ENCODE measurements at places on chromosomes 3 and 15.

- DNase-seq = no peak
Observed at GRCh38 chr15:55407498-55408011, 604 bp downstream of the CCPG1 start.

DNA sequence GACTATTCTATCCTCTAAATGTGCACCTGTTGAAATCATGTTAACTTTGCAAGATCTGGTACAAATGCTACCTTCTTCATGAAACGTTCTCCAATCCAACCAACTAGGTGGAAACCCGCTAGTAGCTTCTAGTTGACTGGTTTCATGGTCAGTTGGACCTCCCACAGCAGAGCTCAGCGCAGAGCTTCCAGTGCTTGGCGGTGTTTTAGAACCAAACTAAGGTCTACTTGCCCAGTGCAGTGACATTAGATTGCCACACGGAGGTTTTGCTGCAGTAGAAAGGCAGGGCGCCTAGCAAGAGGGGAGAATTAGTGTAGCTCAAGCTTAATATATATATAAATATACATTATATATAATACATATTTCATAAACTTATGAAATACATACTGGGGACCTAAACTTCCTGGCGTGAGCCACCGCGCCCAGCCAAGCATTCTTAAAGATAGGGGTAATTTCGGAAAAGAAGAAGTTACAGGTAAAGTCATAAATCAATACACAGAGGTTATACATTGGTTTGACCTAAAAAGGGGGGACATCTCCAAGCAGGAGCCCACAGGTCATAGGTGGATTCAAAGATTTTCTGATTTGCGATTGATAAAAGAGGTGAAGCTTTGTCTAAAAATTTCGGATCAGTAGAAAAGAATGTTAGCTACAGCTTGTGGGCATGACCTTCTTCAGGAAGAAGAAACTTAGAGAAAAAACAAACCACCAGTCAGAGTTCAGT is 2.1 kb upstream of the OXSR1 start:
- no peak for DNase-seq

- no peak for DNase-seq
Observed at GRCh38 chr3:43233062-43233461, 53.3 kb upstream of the SNRK start.

- DNase-seq = no peak
Observed at GRCh38 chr15:78301326-78301725, 1.9 kb upstream of the SKIC8 start.

- DNase-seq = no peak
Observed at GRCh38 chr3:164459521-164460151, 618.7 kb downstream of the SI start.

- no peak for DNase-seq
Observed at GRCh38 chr3:9100513-9100894, 137.2 kb upstream of the RAD18 start.

GRCh38 chr3:138476526-138476925 is 42.1 kb downstream of the ESYT3 start:
- DNase-seq = no peak

DNA sequence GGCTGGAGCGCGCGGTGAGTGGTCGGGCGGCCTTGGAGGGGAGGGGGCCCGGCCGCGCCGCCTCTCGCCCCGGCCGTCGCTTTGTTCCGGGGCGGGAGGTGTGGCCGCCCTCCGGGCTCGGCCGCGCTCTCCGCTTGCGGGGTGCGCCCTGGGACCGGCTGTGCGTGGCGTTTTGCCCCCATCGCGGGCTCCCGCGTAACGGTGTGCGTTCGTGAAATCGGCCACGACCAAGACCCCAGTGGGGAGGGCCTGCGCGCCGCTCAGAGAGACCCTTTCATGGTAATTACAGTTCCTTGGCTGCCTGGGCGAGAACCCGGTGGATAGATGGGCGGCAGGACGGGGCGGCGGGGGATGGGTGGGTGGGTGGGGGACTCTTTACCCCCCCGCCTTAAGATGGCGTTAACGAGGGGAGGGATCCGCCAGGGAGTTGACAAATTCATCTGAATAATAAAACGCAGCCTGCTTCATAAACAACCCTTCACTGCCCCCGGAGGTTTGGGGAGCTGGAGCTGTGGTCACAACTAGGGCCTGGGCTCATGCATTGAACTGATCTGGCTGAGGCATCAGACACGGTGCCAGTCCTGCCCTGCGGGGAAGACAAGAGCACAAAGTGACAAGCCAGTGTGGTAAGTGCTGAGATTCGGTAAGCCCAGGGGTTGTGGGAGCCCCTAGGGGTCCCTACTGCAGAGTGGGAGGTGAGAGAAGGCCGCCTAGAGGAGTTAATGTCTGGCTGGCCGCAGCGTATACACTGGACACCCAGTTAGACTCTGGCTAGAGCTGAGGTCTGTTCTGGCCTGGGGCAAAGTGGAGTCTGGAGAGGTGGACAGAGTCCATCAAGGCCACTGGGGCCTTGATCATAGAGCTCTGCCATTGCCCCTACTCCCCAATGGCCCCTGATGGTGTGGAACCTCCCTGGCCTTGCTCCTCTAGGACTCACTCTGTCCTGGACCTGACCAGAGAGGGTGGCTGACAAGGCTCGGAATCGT is 668 bp downstream of the MRAS start:
- DNase-seq = no peak

DNA sequence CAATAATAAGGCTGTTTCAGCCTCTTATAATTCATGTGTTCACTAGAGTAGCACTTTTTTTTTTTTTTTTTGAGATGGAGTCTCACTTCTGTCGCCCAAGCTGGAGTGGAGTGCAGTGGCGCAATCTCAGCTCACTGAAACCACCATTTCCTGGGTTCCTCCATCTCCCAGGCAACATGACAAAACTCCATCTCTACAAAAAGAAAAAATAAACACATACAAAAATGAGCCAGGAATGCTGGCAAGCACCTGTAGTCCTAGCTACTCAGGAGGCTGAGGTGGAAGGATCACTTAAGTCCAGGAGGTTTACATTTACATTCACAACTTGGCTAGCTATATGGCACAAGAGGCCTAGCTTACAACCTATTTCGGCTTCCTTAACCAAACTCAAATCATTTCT is 6.8 kb downstream of the USP4 start:
- DNase-seq = no peak

GRCh38 chr3:78666470-78666800 is 1101.4 kb downstream of the ROBO1 start:
- no peak for DNase-seq

DNA sequence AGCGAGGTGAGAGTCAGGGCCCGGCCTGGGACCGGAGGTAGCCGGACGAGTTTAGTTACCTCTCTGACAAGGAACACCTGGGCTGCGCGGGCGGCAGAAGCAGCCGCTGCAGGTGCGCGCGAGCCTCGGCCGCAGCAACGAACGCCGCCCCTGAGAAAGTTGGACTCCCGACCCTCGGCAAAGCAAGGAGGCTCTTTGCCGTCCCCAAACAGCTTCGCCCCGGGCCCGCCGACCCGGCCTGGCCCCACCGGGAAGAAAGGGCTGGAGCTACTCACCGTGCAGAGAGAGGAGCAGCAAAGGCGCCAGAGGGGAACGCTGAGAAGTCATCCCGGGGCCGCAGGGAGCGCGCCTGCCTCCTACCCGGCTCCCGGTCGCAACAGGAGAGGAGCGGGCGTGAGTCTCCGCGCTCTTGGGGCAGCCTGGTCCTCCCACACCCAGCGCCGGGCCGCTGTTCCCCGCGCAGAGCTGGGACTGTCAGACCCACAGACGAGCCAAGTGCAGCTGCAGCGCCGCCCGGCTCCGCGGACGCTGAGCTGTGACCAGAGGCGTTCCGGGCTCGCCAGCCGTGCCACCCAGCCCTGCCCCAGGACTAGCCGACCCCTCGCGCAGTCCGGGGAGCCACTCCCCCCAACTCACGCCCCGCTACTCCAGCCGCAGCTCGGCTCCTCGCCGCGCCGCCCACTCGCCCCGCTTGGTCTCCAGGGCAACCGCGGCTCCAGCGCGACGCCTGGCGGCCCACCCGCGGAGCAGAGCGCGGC is at the start of gene IGSF11:
Gene IGSF11 (minus strand): TSS at position 591 of the 758 bp plus-strand sequence. CDS start 264 bp downstream, at position 327.
- DNase-seq = peak; percentile 50

DNA sequence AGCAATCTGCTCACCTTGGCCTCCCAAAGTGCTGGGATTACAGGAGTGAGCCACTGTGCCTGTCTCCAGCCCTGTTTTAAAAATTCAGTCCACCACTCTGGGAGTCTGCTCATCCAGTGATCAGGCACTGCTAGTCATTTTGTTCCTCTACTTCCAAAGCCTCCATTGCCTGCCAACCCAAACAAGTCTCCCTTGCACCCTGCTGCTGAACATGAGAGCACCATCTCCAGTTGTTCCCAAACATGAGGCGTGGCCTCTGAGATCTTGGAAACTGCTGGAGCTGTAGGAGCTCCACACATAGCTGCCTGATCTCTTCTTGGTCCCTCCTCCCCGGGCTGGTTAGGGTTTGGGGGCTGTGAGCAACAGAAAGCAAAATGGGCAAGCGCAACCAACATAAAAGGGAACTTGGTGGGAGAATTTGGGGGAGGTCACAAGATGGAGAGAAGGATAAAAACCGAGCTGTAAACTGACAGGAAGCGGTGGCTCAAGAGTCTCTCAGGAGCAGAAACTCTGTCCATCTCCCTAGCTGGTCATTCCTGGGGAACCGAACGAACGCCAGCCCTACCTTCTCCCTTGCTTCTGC is 49.6 kb upstream of the TLE3 start:
- no peak for DNase-seq

- DNase-seq = no peak
Observed at GRCh38 chr3:70740071-70740470, 427.6 kb upstream of the MDFIC2 start.

DNA sequence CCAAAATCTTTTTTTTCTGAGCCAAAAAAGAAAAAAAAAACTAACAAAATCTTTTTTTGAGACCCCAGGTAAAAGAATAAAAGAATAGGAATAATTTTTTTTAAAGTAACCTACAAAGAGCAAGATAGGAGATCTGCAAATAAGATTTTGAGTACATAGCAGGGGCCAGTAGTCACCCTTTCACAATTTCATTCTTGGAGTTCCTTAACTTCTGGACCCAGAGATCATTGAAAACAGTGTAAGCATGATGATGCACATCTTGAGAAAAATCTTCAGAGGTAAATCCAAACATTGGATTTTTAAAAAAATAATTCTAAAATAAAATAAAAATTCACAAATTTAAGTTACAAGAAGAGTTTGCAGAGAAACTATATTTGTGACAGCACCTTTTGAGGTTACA is 18.8 kb downstream of the TFRC start:
- no peak for DNase-seq

- no peak for DNase-seq
Observed at GRCh38 chr3:56157693-56158362, 310.4 kb downstream of the ERC2 start.

DNA sequence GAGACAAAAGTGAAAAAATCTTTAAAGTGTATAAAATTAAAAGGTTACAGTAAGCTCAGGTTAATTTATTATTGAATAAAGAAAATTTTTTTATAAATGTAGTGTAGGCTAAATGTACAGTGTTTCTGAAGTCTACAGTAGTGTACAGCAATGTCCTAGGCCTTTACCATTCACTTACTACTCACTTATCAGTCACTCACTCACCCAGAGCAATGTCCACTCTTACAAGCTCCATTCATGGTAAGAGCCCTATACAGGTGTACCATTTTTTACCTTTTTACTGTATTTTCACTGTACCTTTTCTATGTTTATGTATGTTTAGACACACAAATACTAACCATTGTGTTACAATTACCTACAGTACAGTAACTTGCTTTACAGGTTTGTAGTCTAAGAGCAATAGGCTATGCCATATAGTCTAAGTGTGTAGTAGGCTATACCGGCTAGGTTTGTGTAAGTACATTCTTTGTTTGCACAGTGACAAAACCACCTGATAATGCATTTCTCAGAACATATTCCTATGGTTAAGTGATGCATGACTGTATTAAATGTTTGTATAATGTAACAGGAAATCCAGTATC is 38.1 kb upstream of the NECTIN3 start:
- no peak for DNase-seq

DNA sequence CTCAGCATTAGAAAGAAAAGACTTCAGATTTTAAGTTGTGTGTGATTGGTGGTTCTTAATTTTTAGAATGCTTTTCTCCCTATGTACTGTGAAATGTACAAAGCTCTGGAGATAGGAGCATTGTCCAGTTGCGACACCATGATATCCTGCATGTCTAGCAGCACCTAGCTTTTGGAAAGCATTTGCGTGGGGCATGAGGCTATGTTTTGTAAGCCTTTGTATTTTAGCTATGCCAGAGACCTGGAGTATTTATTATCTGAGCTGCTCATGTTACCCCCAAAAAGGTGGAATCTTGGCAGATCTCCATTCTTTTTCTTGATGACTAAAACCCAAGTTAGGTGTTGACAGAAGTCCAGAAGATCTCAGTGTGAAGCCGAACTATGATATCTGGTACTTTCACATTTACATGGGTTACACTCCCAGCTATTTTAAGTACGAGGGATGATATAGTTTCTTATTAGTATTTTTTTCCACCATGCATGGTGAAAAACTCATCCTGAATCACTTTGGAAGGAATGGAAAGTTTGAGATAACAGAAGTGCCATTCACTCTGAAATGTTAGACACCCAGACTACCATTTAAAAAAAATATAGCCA is 126.7 kb upstream of the SAMMSON start:
- no peak for DNase-seq

DNA sequence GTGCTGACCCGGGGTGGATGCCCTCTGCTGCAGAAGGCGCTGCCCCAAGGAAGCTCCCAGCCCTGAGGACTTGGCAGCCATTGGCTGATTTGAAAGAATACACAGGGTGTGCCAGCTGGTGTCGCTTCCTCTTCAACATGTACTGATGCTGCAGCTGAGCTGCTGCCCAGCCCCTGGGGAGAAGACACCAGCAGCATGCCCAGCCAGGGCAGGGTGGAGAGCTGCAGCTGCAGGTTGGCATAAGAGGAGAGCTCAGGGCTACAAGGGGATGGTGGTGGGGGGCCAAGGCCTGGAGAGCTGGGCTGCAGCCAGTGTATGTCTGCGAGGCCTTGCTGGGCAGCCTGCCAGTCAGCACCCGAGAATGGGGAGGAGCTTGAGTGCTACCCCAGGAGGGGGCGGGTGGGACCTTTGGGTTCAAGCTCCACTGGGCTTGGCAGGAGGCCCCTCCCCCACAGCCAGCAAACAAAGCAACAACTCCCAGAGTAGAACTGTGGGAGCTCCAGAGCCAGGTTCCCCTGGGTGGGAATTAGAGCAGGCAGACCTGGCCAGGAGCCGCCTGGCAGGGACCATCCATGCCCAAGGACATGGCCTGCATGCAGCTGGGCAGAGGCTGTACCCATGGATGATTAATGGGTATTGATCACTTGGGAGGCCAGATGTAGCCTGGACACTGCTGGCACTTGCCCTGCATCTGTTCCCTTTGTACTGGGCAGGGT is 9.2 kb upstream of the SEMA4B start:
- DNase-seq = peak; percentile 86

- DNase-seq = no peak
Observed at GRCh38 chr3:168671091-168671490, 575.4 kb upstream of the GOLIM4 start.

- DNase-seq = no peak
Observed at GRCh38 chr15:43799945-43800285, at the start of gene SERINC4. Gene SERINC4, minus strand, starts transcription at chr15:43800220. Its CDS starts 234 bp downstream, at chr15:43799986.

- DNase-seq = no peak
Observed at GRCh38 chr3:179247289-179248015, 3.5 kb downstream of the KCNMB3 start.

Data from liver (tissue), 10 donors.